ENCODE measurements at places on chromosomes 7 and 10.
A peak's percentile ranks its signal among the peaks of the same experiment; 100 is the strongest.

- no peak for DNase-seq
Observed at GRCh38 chr10:43260117-43260761, 6.6 kb downstream of the RASGEF1A start.

DNA sequence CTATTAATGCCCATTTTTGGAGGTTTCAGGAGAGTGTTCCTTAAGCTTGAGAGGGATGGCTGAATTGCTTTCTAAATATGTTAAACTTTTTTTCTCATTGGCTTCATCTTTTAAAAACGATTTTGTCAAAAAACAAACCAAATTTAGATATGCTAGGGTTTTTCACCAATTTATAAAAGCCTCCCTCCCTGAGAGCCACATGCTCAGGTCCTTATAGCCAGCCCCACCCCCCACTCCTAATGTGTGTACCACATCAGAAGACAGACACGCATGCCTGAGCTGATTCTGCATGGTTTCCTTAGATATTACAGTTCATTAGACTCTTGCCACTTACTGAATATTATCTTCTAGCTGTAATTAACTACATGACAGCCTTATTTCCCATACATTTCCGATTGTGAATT is 2.0 kb downstream of the CUL1 start:
- DNase-seq, result peak; percentile 43

DNA sequence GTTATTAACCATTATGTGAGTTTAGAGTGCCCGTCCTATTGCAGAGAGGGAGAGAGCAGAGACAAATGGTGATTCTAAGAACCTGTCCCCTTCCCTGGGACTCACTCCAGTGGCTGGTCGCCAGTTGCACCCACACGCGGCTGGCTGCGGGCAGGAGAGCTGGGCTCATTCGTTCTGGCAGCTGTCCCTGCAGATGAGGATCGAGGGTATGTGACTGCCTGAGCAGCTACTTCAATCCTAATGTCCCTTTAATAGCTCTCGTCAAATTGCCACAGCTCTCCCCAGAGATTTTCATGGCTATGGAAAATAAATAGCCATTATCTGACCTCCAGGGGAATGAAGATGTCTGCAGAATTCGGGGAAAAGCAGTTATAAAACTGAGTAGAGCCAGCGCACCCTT is 41.6 kb downstream of the RBM28 start:
- no peak for DNase-seq

GRCh38 chr7:79064187-79064823 is 389.2 kb downstream of the MAGI2 start:
- DNase-seq, result no peak

- no peak for DNase-seq
Observed at GRCh38 chr10:126674741-126675515, 4.4 kb upstream of the C10orf90 start.

- DNase-seq, result no peak
Observed at GRCh38 chr7:100477871-100478267, 1.1 kb downstream of the TSC22D4 start.

DNA sequence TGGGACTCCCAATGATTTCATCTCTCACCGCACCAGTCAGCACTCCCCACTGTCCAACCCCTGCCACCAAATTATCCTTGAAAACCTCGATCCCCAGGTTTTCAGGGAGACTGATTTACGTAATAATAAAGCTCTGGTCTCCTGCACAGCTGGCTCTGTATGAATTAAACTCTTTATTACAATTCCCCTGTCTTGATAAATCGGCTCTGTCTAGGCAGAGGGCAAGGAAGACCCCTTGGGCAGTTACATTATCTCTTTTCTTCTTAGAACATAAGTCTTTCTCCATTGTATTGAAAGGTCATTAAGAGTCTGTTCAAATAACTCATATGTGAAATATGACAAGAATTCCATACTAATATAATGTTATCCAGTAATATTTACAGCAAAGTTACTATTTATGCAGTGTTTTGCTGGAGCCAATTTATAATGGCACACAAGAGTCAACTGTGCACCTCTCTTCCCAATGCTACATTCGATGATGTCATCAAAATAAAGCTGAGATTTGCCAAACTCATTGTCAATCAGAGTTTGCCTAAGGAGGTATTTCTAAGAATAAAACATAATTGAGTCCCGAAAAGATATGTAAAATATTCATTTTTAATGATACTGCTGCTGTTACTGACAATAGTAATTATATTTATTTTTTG is 1297.2 kb upstream of the LRRTM3 start:
- DNase-seq, result no peak

DNA sequence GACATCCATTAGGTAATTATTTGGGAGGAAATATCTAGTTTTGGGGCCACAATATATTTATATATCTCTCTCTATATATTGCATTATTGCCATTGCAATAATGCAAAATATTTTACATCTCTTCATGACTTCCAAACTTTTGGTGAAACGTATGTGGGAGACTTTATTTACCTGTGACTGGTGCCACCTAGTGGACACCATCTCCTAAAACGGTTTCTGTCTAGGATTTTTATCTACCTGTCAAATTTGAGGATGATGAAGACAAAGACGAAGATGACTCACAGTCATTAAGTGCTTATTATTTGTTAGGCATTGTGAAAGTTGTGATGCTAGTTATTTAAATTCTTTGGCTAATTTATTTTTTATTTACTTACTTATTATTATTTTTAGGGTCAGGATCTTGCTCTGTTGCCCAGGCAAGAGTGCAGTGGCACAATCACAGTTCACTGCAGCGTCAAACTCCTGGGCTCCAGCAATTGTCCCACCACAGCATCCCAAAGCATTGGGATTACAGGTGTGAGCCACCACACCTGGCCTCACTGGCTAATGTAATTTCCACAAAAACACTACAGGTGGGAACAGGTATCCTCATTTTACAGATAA is 18.7 kb upstream of the CBLL1 start:
- peak; percentile 19 for DNase-seq

GRCh38 chr10:105769248-105770184 is 1128.4 kb downstream of the SORCS3 start:
- no peak for DNase-seq

- DNase-seq, result no peak
Observed at GRCh38 chr10:60384708-60385398, 4.8 kb downstream of the ANK3 start.

DNA sequence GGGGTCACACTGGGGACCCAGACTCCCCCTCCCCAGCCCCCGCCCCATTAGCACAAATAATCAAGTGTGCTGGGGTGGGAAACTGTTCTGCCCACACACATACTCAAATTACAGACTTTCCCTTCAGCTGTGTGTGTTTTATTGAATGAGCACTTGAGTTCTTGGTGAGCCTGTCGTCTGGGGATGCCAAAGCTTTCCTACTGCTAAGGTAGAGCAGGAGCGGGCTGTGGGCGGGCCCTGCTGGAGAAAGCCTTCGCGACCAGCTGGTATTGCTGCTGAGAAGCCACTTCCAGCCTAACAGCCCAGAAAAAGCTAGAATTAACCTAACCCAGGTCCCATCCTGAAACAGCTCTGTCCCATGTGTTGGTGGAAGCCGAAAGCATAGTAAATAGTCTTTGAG is 87.0 kb upstream of the KMT2E start:
- DNase-seq, result peak; percentile 25

DNA sequence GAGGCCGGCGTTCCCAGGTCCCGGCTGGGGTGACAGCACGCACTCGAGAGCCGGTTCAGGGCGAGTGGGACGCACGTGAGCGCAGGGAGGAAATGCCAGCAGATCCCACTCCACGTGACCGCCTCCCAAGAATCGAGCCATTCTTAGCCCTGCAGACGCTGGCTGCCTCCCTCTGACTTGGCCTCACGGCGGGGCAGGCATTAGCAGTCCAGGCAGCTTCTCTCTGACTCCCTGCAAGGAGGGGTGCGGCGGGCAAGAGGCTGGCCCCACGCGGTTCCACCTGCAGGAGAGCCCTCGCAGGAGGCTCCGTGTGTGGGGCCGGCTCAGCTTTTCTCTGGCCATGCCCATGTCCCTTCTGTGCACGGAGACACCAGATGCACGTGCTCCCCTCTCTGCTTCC is 10.1 kb downstream of the GPR146 start:
- no peak for DNase-seq

DNA sequence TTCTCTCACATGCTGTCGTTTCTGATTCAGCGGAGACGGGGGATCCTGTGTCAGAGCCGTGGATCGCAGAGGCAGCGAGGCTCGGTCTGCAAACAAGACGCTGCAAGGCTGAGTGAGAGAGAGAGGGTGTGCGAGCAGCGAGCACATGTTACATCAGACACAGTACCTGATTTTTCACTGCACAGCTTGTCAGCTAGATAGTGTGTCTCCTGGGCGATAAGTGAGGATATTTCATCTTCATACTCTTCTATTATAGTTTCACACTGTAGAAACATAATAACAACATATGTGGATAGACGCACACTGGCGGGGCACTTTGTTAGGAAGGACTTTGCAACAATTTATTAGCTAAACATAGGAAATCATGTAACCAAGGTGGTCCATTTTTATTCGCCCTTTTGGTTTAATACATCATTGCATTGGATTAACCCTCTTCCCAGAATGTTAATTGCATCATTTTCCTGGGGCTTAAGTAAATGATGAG is 39.5 kb downstream of the CNPY1 start:
- no peak for DNase-seq

GRCh38 chr10:72272689-72273409 is 875 bp upstream of the DDIT4 start:
- peak; percentile 90 for DNase-seq

DNA sequence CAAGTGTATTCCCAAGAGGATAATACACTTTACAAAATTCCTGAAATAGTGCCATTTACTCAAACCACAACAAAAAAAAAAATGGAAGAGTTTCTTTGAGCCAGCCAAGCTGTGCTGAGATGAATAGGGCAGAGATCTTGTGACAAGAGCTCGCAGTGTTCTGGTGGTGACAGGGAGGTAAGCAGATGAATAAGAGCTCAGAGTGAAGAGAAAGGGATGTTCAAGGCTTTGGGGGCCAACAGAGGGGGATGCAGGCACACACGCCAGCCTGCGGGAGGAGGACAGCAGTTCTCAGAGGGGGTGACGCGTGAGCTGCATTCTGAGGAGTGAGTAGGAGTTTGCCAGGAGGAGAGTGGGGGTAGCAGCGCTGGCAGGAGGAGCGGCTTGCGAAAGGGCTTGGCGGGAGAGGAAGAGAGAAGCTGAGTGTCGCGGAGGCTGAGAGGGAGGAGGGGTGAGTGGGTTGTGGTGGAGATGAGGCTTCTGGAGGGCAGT is 194.4 kb upstream of the IMMP2L start:
- no peak for DNase-seq

DNA sequence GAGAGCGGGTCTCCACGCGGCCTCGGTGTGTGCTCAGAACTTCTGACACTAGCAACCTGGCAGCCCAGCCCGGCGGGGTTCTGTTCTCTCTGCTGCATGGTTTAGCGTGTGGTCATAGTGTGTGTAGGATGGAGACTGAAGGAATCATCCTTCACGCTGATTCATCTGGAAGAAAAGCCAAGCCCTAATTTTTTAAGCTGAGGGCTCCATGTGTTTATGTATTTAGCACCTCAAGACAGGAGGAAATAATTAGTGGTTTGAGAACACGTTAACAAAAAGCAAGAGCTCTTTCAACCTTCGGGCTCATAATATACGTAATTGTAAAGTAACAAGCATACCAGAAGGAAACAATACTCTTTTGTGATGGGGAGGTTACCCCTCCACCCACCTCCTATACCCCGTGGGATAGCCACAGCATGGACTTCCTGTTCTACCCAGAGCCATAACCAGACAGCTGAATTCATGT is 504.6 kb upstream of the MKI67 start:
- no peak for DNase-seq

DNA sequence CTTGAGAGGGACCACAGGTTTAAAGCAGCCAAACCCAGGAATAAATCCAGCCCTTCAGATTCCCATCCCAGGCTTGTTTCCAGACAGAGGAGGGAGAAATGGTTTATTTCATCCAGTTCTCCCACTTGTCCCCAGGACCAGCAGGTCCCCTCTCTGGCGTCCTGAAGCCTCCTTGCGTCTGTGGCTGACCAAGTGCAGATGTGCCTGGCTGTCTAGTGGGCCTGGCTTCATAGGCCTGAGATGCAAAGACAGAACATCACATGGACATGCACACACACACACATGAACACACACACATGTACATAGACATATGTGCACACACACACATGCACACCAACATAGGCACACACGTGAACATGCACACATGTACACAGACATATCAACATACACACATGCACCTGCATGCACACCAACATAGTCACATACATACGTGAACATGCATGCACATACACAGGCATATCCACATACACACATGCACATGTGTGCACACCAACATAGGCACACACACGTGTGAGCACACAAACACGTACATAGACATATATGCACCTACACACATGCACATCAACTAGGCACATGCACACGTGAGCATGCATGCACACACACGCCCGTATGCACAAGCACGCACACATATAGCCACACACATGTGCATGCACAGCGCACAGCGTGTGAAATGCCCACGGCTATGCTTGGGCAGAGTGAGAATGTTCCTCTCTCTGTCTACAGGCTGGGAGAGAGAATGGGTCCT is 10.7 kb downstream of the FOXL3 start:
- DNase-seq, result no peak

- no peak for DNase-seq
Observed at GRCh38 chr10:25159591-25159990, 15.2 kb upstream of the GPR158 start.

- DNase-seq, result no peak
Observed at GRCh38 chr10:57696641-57697040, 571.1 kb downstream of the IPMK start.

GRCh38 chr7:129266181-129266580 is 41.4 kb downstream of the AHCYL2 start:
- no peak for DNase-seq

DNA sequence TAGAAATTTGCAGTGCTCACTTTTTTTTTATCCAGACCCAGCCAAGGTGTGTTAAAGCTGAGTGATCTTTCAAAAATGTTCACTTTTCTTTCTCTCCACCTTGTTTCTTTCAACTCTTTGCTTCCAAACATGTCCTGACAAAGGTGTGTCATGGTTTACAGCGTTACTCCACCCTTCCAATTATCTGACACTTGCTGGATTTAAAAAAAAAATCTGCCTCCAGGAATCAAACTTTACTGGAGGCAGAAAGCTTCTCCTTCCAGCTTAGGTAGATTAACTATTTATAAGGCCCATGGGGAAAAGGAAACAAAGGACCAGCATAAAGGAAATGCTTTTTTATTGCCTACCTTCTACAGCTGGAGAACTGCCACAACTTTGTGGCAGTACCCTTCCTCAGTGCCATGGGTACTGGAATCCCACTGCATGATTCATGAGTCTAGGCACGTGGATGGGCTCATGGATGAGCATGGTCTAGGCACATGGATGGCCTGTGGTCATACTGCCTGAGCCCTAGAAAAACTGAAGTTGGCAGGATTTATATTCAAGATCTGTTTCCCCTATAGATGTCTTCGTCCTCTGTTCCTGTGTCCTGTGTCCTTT is at the start of gene COL17A1:
COL17A1 (minus strand) TSS at position 80 of the 600 bp plus-strand sequence. CDS start 5,207 bp downstream, outside the sequence.
- no peak for DNase-seq

DNA sequence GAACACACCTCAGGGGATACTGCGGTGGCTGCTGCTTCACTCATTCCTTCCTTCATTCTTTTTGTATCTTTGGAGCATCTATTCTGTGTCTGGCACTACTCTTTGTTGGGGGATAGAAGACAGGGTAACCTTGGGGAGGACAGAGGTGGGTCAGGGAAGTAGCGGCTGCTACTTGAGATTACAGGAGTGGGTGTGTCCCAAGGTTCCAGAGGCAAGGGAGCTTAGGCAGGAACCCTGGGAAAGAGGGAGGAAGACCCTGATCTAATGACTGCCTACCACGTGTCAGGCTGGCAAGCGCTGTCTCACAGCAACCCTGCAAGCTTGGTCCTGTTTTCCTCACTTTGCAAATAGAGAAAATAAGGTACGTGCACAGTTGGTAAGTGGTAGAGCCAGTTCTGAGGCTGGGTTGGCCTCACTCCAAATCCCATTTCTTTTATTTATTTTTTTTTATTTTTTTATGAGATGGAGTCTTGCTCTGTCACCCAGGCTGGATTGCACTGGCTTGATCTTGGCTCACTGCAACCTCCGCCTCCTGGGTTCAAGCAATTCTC is 985.9 kb upstream of the ZNF722 start:
- no peak for DNase-seq
